ENCODE measurements at places on chromosomes 2 and 18. TPM values are rescaled to one million over a fixed set of nuclear protein-coding genes. Genes with fewer than 3 reads are reported as not detected.

CROCC2 gene
- total RNA-seq, result not detected

SLC9A4 gene
- total RNA-seq, result 0.10 TPM

CNTNAP5 gene
- total RNA-seq, result not detected

LOXL3 gene
- 0.60 TPM for total RNA-seq

PSD4 gene
- total RNA-seq, result 272 TPM

KANSL3 gene
- total RNA-seq, result 60.9 TPM

ALK gene
- not detected for total RNA-seq

All from activated CD4-positive, alpha-beta memory T cell treated with anti-CD3 and anti-CD28 coated beads, Interleukin-2, amount 10 ng/mL, durations not matched to agents 7 days and 5 days (primary cell).